ENCODE measurements at places on chromosomes 13 and 19.

DNA sequence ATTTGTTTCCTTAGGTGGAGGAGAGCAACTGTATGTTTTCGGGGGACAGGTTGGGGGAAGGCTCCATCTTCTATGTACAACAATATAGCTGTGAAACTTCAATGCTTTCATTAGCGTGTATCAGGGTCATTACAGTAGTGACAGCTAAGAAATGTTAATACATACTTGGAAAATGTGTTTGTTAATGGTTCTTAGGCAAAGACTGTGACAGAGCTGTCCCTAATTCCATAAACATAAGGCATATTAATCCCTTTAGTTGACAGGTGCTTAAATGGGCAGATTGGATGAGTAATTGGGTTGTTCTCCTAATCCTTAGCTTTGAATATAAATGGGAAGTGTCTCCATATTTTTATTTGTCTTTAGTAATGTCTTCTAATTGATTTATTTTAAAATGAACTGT lies 313.7 kb downstream of the HS6ST3 start:
- DNase-seq = no peak

GRCh38 chr13:51697855-51698254 lies 106.1 kb downstream of the DHRS12 start:
- DNase-seq = no peak

DNA sequence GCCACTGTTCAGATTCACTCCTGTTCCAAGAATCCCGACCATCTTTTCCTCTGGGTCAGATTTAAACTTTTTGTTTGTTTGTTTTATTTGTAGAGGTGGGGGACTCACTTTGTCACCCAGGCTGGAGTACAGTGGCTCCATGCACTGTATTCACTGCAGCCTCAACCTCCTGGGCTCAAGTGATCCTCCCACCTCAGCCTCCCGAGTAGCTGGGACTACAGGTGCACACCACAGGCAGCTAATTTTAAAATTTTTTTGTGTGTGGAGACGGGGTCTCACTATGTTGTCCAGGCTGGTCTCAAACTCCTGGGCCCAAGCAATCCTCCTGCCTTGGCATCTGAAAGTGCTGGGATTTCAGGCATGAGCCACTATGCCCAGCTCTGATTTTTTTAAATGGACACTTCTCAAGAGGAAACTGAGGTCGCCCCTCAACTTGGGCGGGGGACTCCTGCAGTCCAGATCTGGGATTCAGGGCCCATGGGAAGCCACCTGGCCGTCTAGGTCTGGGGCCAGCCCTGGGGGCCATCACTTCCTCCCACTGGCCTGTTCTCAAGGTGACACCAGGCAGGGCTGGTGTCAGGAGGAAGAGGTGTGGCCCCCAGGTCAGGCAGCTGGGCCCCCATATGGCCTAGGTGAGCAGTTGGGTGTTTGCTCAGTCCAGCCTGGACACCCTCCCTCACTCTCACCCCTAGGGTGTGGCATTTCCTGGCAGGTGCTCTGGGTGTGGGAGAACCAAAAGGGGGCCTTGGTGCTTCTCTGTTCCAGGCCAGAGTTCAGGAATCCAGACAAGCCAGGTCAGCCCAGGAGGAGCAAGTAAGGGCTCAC lies 1.3 kb downstream of the B3GNT3 start:
- no peak for DNase-seq

GRCh38 chr13:113304121-113304520 lies 7.1 kb downstream of the LAMP1 start:
- DNase-seq = no peak

DNA sequence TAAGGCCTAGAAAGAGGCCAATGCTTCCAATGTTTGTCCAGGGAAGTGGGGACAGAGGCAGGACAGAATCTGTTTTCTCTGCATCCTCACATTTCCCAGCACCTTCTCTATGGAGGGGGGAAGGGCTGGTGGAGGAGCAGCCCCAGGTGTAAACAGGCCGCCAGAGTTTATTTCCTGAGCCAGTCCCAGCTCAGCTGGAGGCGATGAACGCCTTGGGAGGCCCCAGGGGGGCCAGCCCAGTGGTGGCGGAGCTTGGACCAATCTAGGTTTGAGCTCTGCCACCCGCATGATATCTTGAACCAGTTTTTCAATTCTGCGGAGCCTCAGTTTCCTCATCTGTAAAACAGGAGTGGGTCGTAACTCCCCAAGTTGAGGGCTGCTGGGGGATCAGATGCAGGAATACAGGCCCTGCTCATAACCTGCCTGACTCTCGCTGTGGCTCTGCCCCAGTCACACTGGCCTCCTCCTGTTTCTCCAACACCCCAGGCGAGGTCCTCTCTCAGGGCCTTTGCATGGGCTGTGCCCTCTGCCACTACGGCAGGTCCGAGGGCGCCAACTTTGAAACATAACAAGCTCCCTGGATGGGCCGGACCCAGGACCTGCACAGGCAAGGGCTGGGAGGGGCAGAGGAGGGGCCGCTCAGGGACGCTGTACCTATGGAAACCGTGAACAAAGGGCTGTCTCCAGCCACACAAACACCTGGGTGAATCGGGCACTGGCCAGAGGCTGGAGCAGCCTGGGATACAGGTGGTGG lies 1.1 kb downstream of the TNFAIP8L1 start:
- DNase-seq = no peak

- DNase-seq = no peak
These were observed 6.8 kb upstream of the DGKH start for GRCh38 chr13:42041684-42042035.

DNA sequence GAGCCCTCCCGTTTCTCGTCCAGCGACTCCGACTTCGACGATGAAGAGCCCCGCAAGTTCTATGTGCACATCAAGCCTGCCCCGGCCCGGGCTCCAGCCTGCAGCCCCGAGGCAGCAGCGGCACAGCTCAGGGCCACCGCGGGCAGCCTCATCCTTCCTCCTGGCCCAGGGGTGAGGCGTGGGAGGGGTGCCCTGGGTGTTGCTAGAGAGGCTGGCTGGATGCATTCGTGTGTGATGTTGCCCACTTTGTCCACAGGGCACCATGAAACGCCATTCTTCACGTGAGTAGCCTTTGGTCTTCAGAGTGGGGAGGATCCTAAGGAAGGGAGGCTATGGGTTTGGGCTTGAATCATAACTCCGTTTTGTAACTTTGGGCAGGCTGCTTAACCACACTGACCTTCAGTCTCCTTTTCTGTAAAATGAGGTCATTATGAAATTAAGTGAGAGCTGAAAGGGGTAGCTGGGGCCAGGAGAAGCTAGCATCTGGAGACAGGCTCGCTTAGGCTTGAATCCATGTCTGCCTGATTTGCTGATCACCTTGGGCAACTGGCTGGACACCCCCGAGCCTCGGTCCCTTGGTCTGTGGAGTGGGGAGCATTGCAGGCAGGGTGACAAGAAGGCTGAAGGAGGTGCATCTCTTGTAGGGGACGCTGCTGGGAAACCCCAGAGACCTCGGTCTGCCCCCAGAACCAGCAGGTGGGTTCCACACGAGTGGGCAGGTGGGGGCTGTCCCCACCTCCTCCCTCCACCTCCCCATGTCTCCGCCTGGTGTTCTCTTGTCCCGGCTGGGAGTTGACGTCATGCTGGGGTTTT lies 18.7 kb upstream of the B3GNT3 start:
- DNase-seq = no peak

DNA sequence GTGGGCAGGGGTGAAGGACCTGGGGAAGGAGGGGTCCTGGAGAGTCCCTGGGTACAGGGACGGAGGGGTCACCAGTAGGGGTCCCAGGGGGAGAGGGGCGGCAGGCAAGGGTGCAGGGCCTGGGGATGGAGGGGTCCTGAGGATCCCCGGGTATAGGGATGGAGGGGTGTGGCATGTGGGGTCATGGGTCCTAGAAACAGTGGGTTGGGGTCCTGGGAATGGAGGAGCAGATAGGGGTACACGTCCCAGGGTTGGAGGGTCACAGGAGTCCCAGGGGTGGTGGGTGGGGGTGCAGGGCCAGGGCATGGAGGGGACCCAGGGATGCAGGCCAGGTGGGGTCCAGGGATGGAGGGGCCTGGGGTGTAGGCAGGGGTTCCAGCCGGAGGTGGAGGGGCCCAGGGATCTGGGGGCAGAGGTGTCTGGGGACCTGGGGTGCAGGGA lies 1.4 kb downstream of the BTBD2 start:
- no peak for DNase-seq

DNA sequence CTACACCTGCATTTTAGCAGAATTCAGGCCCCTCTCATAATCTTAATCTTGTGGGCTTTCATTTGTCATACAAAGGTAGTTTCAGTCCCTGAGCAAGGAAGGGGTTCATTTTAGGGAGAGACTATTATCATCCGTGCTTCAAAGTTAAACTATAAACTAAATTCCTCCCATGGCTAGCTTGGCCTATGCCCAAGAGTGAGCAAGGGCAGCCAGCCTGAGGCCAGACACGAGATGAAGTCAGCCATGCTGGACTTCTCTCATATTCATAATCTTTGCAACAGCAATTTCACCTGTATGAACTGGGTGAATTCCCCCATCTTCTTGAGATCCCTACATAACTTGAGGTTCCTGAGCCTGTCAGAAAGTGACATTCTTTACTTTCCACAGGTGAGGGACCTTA lies 13.0 kb downstream of the ERICH4 start:
- DNase-seq = no peak

- DNase-seq = no peak
These were observed 15.4 kb upstream of the NOP53 start for GRCh38 chr19:47729799-47730520.

DNA sequence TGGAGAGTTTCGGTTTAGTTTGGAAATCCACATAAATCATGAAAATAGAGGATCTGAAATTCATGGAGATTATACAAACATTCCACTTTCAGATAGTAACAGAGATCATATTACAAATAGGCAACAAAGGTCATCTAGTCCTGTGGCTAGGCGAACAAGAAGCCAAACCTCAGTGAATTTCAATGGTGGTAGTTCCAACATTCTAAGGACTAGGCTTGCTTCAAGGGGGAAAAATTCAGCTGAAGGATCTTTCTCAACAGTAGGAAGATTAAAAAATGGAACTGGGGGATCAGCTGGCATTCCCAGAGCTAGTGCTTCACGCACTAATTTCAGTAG lies 47.0 kb downstream of the FOXO1 start:
- DNase-seq = no peak

DNA sequence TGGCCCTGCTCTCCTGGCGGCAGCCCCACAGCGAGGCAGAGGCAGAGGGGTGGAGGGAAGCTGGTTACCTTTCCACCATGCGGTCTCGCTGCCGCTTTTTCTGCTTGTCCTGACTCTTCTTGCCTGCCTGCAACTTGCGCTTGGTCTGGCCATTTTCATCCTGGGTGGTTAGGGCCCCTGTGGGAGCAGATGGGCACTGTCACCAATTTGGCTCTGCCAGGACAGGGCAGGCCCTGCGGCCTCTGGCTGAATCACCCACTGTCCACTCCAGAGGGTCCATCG lies 19.6 kb upstream of the AKAP8 start:
- DNase-seq = no peak

DNA sequence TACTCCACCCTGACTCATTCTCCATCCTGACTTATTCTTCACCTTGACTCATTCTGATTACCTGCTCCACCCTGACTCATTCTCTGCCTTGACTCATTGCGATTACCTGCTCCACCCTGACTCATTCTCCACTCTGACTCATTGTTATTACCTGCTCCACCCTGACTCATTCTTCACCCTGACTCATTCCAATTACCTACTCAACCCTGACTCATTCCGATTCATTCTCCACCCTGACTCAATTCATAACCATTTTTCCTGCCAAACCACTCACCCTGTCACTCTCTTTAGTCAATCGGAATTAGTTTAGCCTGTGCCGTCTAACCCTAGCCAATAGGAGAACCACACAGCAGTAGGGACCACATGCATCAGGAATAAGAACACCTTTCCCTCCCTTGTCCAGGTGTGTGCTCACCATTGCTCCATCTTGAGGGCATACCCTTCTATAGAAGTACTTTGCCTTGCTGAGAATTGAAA lies 1227.4 kb upstream of the PCDH20 start:
- no peak for DNase-seq

DNA sequence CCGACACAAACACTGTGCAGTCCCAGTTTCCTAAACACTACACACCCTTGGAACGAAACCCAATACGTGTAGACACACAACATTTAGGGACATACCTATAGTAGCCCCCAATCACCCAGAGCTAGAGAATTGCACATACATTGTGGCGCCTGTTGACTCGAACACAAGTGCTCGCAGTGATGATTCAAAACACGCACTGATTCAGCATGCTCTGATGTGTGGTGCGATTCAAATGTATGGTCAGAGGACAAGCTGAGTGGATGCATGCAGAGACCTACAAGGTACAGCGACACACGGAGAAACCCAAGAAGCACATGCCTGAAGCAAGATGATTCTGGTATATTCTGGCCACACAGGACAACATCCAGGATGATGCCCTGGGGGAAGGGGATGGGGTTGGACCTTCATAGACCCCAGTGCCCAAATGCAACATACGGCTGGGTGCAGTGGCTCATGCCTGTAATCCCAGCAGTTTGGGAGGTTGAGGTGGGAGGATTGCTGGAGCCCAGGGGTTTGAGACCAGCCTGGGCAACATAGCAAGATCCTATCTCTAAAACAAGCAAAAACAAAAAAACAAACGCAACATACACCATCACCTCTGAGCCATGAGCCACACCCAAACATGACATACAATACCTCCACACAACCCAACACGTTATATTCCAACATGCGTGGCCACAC lies 997 bp upstream of the KCNN4 start:
- DNase-seq = no peak

All from stimulated activated CD8-positive, alpha-beta memory T cell treated with anti-CD3 and anti-CD28 coated beads, Interleukin-7, amount 100 ng/mL, for 1 hour (primary cell).